Adipocyte (in vitro differentiated cells): ENCODE measurements at places on chromosomes 7 and 10.
A peak's percentile ranks its signal among the peaks of the same experiment; 100 is the strongest.

DNA sequence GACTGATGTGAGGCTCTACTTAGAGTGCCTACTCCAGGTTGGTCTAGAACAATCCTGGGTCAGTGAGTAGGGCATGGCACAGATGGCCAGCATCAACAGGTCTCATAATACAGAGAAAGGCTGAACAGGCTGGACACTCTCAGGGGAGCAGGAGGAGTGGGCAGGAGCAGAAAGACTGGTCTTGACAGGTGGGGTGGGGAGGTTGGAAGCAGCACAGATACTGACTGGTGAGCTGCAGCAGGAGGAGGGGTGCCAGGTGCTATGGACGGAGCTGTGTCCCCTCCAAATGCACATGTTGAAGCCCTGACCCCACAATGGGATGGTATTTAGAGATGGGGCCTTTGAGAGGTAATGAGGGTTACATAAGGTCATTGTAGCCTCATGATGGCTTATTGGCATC lies 190.4 kb upstream of the PLXNA4 start:
- no peak for DNase-seq

DNA sequence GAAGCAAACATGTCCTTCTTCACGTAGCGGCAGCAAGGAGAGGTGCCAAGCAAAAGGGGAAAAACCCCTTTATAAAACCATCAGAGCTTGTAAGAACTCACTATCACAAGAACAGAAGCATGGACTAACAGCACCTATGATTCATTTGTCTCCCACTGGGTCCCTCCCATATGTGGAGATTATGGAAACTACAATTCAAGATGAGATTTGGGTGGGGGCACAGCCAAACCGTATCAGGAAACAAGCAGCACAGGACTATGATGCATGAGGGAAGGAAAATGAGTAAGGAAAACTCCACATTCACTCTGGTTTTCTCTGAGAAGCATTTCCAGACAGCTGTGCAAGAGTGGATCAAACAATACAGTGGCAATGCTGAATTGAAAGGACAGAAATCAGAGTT lies 81.6 kb downstream of the RSU1 start:
- no peak for DNase-seq

DNA sequence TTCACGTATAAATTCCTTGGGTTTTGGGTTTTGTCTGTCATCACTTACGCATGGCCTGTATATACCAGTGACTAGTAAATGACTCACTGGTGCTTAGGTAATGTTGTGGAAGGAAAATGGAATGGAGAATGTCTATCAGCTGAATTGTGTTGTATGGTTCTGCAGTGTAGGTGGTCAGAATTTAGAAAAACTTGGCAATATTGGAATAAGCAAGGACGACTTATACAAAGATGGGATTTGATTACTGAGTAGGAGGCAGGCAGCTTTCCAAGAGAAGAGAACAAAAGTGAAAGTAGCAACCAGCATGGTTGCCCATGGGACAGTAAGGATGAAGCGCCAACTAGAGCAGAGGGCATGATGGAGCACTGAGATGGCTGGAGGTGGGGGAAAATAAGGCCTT lies 168.6 kb upstream of the CSTF2T start:
- peak; percentile 61 for DNase-seq

- DNase-seq: no peak
Measured at GRCh38 chr10:22548344-22548743, 166.0 kb downstream of the PIP4K2A start.

DNA sequence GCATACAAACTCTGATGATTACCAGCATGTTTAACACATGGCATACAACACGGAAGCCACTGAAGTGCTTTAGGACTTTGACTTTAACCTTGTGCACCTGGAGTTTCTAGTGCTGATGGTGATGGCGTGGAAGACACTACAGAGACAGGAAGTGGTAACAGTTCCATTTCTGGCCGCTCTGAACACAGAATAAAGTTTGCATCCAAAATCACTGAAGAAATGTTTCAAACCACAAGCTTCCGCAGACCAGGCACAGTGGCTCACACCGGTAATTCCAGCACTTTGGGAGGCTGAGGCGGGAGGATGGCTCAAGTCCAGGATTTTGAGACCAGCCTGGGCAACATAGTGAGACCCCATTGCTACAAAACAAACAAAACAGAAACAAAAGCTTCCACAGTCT lies 40.3 kb upstream of the TNPO3 start:
- DNase-seq: no peak

DNA sequence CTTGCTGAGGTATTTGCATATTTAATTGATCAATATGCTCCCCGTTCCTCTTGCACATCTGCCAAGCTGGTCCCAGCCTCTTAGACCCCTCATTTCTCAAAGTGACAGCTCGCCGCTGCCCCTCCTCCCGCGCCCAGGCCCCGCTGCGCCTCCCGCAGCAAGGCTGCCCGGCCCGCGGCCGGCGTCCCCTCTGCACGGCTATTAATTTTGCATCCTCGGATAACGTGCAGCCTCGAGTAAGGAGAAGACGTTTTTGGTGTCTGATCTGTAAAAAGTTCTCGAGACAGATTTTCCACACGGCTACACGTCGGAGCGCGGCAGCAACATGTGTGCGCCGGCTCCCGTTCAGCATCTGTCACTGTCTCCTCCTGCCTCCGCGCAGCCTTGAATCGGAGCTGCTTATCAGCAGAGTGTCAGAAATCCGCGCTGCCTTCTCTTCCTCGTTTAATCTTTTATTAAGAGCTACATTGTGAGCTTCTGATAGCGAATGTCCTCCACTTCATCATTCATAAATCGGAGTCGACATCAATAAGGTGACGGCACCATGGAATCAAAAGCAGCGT lies 65.3 kb downstream of the EBF3 start:
- no peak for DNase-seq

DNA sequence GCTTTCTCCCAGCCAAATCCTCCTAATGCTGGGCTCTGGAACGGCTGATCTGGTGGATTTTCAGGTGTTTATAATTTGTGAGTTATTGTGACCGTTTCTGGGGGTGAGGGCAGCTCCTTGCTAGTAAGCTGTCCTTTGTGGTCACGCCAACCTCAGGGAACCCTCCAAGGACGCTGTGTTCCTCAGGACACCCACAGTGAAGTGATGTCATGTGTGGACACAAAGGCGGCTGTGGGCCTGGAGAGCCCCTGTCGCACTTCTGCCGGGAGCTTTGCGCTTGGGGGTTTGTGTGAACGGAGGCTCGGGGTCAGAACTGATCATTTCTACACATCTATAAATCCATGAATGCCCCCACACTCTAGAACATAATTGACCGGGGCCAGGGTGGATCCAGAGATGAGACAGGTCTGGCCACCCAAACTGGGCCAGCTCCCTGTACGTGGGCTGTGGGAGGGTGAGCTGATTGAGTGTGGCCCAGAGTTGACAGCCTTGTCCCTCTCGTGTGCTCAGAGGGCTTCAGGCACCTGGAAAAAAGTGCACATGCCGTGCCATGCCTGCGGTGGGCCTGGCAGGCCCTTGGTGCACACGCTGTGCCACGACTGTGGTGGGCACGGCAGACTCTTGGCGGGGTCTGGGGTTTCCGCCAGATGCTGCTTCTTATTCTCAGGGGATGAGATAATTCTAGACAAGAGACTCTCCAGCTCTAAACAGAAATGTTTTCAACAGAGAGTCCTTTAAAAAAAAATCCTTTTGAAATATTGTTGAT lies 130.2 kb downstream of the VIPR2 start:
- no peak for DNase-seq

DNA sequence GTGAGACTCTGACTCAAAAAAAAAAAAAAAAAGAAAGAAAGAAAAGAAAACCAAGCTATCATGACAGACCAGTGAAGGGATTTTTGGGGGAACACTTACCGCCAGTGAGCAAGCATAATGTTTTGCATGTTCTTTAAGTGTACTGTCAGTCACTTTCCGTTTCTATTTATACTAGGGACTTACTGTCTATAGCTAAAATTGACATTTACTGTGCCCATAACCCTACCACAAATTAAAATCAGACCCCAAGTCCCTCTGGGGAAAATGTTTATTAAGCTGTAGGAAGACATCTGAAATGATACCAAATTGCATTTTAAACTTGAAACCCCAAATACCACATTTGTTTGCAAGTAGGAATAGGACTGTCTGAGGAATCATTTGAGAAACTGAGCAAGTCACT lies 252.8 kb downstream of the TRIL start:
- no peak for DNase-seq

DNA sequence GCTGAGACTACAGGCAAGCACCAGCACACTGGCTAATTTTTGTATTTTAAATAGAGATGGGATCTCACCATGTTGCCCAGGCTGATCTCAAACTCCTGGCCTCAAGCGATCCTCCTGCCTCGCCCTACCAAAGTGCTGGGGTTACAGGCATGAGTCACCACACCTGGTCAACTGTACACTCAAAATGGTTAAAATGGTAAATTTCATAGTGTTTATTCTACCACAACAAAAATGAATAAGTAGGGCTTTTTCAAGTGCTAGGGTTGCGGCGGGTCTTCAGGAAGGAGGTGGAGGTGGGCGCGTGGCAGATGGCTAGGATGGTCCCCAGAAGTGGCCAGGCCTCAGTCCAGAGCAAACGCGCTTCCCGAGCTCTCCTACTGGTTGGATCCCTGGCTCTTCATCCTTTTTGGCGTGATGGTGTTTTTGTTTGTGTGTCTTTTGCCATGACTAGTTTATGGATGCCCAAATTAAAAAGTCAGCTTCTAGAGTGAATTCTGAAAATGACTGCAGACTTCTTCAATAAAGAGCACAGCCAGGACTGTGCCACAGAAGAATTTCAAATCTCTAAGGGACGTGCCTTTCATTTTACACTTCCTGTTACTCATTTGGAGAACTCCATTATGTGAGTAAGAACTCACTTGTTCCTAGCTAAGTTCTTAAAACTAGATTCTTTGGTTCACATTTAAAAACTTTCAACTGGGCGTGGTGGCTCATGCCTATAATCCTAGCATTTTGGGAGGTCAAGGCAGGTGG lies 73.9 kb downstream of the TMEM130 start:
- DNase-seq: no peak

DNA sequence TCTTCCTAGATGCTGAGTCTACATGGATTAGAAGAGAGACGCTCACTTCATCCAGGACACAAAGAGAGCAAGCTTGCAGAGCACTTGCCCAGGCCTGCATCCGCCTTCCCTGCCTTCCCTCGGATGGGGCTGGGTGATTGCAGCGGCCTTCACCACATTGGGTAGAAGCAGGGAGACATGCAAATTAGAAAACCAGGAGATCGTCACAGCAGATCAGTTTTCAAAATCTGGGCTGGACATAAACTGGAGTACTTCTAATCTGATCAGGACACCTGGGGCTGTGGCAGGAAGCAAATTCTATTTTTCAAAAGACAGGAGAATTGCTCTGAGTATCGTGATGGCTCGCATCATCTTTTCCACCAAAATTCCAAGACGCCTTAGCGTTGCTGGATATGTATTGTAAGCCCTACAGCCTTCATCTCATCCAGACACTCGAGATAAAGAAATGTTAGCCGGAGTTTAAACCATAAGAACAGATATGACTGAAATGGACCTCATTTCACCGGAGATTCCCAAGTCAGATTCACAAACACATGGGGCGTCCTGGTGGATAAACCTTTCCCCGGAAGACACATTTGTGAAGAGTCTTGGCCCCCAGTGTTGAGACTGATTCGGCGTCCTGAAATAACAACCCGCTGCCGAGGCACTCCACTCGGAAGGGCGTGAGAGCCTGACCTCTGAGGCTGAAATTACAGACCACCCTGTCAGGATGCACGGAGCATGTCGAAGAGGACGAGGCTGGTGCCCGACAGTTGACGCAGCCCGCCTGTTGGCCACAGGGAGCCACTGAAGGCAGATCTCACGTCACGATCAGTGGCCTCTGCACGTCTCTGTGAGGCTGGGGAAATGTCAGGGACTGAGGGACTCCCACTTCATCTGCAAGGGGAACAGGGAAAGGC lies 91.2 kb upstream of the PARD3 start:
- DNase-seq: no peak

DNA sequence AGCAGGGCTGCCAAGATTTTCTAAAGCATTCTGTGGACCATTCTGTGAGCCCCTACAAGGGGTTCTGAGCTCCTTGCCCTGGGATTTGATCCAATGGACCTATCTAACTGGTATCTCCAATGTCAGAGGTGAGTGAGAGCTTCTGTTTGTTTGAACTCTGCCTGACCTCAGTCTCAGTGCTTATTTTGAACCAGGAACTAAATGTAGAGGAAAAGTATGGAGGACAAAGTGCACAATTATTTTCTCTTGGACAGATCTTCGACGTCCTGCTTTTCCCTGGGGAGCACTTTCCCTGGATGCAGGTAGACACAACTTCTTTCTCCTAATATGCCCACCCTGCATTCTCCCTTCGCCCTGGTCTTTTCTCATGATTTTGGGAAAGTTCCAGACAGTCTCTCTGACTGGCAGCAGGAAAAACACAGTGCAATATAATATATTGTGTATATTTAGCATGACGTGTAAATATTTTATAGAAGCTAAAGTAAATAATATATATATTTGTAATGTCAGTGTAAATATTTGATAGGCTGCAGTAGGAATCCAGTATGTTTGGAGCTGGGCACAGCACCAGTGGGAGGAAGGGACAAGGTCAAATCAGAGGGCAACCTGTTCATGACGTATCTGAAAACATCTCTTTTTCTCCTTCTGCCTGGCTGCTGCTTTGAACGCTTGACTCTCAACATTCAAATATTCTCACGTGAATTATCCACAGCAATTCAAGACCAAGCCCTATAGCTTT lies 184.0 kb upstream of the LYZL1 start:
- no peak for DNase-seq

- no peak for DNase-seq
Measured at GRCh38 chr7:38607466-38607865, 23.7 kb downstream of the AMPH start.

- no peak for DNase-seq
Measured at GRCh38 chr10:30842894-30843293, 188.8 kb downstream of the ZNF438 start.

DNA sequence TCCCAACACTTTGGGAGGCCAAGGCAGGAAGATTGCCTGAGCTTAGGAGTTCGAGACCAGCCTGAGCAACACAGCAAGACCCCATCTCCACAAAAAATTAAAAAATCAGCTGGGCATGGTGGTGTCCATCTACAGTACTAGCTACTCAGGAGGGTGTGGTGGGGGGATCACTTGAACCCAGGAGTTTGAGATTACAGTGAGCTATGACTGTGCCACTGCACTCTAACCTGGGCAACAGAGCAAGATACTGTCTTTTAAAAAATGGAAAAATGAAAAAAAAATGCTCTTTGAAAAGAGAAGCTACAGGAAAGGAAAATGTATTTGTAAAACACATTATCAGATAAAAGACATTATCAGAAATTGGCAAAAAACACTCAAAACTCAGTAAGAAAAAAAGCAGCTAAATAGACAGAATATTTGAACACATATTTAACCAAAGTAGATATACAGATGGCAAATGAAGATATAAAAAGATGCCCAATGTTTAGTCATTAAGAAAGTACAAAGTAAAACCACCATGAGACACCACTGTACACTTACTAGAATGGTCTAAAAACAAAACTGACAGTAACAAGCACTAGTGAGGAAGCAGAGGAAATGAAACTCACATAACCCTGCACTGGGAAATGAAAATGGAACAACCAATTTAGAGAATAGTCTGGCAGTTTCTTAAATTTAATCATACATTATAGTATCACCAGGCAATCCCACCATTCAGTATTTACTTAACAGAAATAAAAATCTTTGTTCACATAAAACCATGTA lies 40.5 kb downstream of the NRBF2 start:
- no peak for DNase-seq

GRCh38 chr10:55305285-55305684 lies 504.3 kb upstream of the PCDH15 start:
- no peak for DNase-seq

- no peak for DNase-seq
Measured at GRCh38 chr10:12658526-12658925, 309.2 kb downstream of the CAMK1D start.

GRCh38 chr7:115122388-115122787 lies 200.5 kb downstream of the MDFIC start:
- no peak for DNase-seq
